CD4-positive, CD25-positive, alpha-beta regulatory T cell (primary cell): ENCODE measurements at places on chromosomes 7 and 10.

GRCh38 chr10:121680879-121681655 lies 82.8 kb upstream of the FGFR2 start:
- no peaks in the 10 kb centered on the region for H3K4me1 ChIP-seq
- no peak for DNase-seq
- no peak overlapping the region for H3K4me3 ChIP-seq
- H3K36me3 ChIP-seq = no peaks in the 10 kb centered on the region
- H3K27me3 ChIP-seq = no peaks in the 10 kb centered on the region

- H3K27ac ChIP-seq = no peak overlapping the region
- no peaks in the 10 kb centered on the region for H3K4me1 ChIP-seq
- no peaks in the 10 kb centered on the region for H3K27me3 ChIP-seq
- no peak overlapping the region for H3K4me3 ChIP-seq
- H3K36me3 ChIP-seq = no peaks in the 10 kb centered on the region
- DNase-seq = no peak
Observed at GRCh38 chr10:103227416-103227815, 18.3 kb upstream of the RPEL1 start.

- no peaks in the 10 kb centered on the region for H3K4me1 ChIP-seq
- H3K36me3 ChIP-seq = no peaks in the 10 kb centered on the region
- H3K4me3 ChIP-seq = no peak overlapping the region
- H3K27me3 ChIP-seq = no peaks in the 10 kb centered on the region
- DNase-seq = no peak
Observed at GRCh38 chr10:125124907-125125306, 35.5 kb downstream of the CTBP2 start.

GRCh38 chr10:36531621-36532020 lies 593.8 kb upstream of the ANKRD30A start:
- H3K27ac ChIP-seq = no peak overlapping the region
- DNase-seq = no peak
- H3K27me3 ChIP-seq = no peaks in the 10 kb centered on the region
- H3K4me1 ChIP-seq = no peaks in the 10 kb centered on the region
- no peak overlapping the region for H3K4me3 ChIP-seq

DNA sequence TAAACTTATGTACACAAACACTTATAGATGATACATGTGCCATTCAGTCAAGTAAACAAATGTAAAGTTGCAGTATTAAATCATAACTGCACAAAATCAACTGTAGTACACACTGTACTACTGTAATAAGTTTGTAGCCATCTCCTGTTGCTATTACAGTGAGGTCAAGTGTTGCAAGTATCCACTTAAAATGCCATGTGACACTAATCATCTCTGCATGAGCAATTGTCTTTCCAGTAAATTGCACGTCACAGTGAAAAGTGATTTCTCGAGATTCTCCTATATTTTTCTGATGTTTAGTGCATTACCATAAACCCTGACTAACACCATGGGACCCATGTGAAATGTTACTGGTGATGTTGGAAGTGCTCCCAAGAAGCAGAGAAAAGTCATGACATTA lies 293.3 kb upstream of the SP4 start:
- H3K4me3 ChIP-seq = no peak overlapping the region
- no peaks in the 10 kb centered on the region for H3K4me1 ChIP-seq
- no peaks in the 10 kb centered on the region for H3K27me3 ChIP-seq
- H3K27ac ChIP-seq = no peak overlapping the region
- DNase-seq = no peak
- no peaks in the 10 kb centered on the region for H3K36me3 ChIP-seq

DNA sequence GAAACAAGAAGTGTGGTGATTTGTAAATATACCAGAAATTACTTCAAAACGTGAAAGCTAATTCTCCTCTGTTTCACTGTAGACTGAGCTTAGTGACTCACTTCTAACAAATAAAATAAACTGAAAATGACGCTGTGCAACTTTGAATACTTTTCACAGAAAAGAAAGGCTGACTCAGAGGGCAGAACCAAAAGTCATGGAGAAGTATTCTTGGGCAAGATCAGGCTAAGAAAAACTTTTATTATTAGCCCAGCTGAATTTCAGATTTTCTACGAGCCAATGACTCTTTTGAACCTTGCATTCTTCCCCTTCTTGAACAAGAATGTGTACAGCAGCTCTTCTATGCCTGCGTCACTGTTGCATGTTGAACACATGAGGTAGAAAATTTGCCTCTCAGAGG lies 527.3 kb upstream of the GHITM start:
- no peak overlapping the region for H3K4me3 ChIP-seq
- DNase-seq = no peak
- no peaks in the 10 kb centered on the region for H3K4me1 ChIP-seq
- no peak overlapping the region for H3K27ac ChIP-seq

DNA sequence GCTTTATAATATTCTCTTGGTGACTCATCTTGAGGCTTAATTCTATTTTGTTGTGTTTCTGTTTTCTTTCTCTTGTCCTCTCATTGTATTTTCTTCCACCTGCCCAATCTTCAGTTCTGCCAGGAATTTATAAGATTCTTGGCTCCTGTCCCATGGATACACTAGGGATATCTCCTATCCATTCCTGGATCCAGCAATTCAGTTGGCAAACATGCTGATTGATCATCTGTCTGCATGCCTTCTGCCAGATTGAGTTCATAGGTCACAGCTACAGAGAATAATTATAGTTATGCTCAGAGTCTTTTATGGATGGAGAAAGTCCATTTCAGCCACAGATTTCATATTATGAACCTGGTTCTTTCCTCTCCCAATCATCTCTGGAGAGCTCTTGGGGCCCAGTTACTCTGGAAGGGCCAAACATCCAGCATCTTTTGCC lies 140.4 kb upstream of the MAGI2 start:
- H3K36me3 ChIP-seq = no peaks in the 10 kb centered on the region
- H3K4me3 ChIP-seq = no peak overlapping the region
- no peaks in the 10 kb centered on the region for H3K27me3 ChIP-seq
- H3K4me1 ChIP-seq = no peaks in the 10 kb centered on the region

DNA sequence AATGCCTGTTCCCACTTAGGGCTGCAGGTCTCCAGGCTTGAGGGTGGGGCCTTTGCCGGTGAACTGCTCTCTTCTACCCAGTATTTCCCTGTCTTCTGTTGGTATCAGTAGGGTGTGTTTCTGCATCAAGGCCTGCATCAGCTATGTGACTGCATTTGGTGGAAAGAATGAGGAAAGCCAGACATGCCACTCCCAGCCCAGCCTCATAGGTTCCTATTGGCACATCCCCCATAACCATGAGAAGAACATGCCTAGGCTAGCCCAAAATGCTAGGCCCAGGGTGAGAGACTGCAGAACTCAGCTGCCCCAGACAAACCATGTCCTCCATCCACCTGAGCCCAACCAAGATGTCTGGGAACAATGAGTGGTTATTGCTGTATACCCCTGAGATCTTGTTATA lies 380.3 kb upstream of the ADARB2 start:
- H3K4me1 ChIP-seq = no peaks in the 10 kb centered on the region
- H3K27ac ChIP-seq = no peak overlapping the region
- DNase-seq = no peak
- H3K27me3 ChIP-seq = no peaks in the 10 kb centered on the region
- H3K4me3 ChIP-seq = no peak overlapping the region
- no peaks in the 10 kb centered on the region for H3K36me3 ChIP-seq

- peaks cover 19% of the 10 kb centered on the region for H3K36me3 ChIP-seq
- no peak for DNase-seq
- H3K27me3 ChIP-seq = no peaks in the 10 kb centered on the region
- no peak overlapping the region for H3K4me3 ChIP-seq
Observed at GRCh38 chr7:133815611-133816210, 311.4 kb upstream of the LRGUK start.

DNA sequence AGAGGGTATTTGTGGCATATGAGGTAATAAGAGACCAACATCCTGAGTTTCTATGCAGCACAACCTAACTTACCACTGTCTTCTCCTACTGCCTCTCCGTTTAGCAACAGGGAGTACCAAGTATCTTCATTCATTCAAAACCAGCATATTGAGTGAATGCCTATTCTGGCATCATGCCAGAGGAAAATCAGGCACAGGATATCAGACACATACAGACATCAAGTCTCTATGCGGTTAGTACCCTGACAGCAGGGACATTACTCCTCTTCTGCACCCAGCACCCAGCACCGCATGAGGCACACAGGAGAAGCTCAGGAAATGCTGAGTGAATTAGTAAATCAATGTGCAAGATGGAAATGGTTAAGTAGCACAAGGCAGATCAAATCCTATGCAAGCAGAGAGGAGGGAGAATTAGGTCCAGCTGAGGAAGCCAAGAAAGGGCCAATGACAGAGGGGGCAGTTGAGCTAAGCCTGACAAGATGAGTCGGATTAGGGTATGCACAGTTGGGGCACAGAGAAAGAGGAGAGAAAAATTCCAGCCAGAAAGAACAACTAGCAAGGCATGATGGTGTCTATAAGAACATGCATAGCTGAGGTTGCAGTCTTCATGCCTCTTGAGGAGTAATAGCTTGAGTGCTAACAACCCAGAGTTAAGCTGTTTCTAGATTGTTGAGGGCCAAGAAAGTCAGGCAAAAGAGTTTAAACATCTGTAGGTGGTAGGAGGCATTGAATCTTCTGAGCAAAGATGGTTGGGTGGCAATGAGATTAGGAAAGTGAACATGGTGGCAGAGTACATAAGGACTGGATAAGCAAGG lies 146.0 kb downstream of the PLXNA4 start:
- DNase-seq = no peak
- H3K4me3 ChIP-seq = no peak overlapping the region
- no peaks in the 10 kb centered on the region for H3K27me3 ChIP-seq
- H3K4me1 ChIP-seq = no peaks in the 10 kb centered on the region
- H3K27ac ChIP-seq = no peak overlapping the region
- H3K36me3 ChIP-seq = no peaks in the 10 kb centered on the region

DNA sequence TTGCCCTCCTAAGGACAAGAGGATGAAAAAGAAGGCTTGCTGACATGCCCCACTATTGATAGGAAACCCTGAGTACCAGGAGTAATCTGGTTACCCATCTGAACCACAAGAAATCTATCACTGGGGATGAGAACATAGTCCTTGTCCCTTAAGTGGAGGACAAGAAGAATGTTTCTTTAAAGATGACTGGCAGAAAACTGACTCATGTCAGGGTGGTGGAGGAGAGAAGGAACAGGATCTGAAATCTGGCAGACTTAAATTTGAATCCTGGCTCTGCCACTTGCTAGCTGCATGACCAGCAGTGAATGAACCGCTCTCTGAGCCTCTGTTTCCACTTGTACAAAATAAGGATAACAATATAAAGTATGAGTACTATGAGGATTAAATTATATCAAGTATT lies 38.9 kb upstream of the XPNPEP1 start:
- no peaks in the 10 kb centered on the region for H3K27me3 ChIP-seq
- H3K27ac ChIP-seq = no peak overlapping the region
- no peak for DNase-seq
- no peaks in the 10 kb centered on the region for H3K36me3 ChIP-seq

- H3K27me3 ChIP-seq = peaks cover 9% of the 10 kb centered on the region
- no peak overlapping the region for H3K4me3 ChIP-seq
- no peak overlapping the region for H3K27ac ChIP-seq
- peaks cover 22% of the 10 kb centered on the region for H3K4me1 ChIP-seq
- H3K36me3 ChIP-seq = no peaks in the 10 kb centered on the region
Observed at GRCh38 chr7:76282344-76283253, 19.9 kb upstream of the HSPB1 start.

GRCh38 chr7:92131764-92132330 lies 2.4 kb downstream of the CYP51A1 start:
- H3K4me3 ChIP-seq = no peak overlapping the region
- DNase-seq = no peak
- H3K4me1 ChIP-seq = peaks cover 23% of the 10 kb centered on the region
- peaks cover 14% of the 10 kb centered on the region for H3K36me3 ChIP-seq
- H3K27ac ChIP-seq = no peak overlapping the region

- no peak for DNase-seq
- no peaks in the 10 kb centered on the region for H3K36me3 ChIP-seq
- H3K4me1 ChIP-seq = peaks cover 59% of the 10 kb centered on the region
Observed at GRCh38 chr7:92834507-92835260, 1.7 kb downstream of the CDK6 start.

DNA sequence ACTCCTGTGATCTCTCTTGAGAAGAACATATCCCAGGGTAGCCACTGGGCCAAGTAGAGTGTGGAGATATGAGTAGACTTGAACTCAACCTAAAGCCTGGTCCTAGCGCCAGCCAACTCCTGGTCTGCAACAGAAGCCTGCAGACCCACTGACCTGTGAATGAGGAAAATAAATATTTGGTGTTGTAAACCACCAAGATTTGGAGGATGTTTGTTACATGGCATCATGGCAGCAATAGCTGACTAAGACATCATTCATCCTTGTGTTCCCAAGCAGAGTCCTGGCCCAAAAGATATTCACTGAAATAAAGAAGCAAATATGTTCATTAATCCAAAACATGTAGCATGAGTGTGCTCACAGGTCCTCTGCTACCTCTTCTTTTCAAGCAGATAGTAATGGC lies 26.0 kb upstream of the CHST3 start:
- H3K27me3 ChIP-seq = no peaks in the 10 kb centered on the region
- no peaks in the 10 kb centered on the region for H3K36me3 ChIP-seq
- no peak overlapping the region for H3K4me3 ChIP-seq
- peaks cover 12% of the 10 kb centered on the region for H3K4me1 ChIP-seq
- no peak for DNase-seq
